Stimulated activated CD4-positive, alpha-beta T cell treated with anti-CD3 and anti-CD28 coated beads, TNF-alpha, amount 100 ng/mL, for 1 hour (primary cell): ENCODE measurements at places on chromosomes 3 and 15.

DNA sequence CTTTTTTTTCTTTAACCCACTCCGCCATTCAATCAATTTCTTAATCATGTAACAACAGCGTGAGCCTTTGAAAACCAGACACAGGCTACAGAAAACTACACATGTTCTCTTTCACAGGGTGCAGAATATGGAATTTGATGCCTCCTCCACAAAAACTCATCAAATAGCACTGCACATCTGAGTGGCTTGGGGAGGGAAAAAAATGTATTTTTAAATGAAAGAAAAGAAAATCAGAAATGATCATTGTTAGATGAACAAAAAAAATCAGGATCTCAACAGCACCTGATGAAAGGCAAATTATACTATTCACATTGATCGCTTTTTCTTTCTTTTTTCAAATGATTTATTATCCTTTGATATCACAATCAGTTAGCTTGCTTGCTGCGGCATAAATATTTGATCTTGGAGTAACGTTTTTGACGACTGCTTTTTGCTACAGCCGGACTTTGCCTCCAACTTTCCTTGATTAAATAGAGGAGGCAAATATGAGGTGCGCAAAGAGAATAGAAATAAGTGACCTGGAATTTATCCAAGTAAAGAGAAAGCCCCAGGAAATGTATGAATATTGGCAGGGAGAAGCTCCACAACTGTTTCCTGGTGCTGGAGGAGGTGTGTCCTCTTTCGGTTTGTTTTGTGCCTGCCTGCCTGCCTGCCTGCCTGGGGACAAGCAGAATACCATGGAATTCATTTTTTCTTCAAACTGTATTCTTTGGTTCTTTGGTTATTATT is 63.1 kb downstream of the EDEM1 start:
- no peak for DNase-seq

GRCh38 chr15:73914145-73914544 is 12.1 kb upstream of the LOXL1 start:
- no peak for DNase-seq

DNA sequence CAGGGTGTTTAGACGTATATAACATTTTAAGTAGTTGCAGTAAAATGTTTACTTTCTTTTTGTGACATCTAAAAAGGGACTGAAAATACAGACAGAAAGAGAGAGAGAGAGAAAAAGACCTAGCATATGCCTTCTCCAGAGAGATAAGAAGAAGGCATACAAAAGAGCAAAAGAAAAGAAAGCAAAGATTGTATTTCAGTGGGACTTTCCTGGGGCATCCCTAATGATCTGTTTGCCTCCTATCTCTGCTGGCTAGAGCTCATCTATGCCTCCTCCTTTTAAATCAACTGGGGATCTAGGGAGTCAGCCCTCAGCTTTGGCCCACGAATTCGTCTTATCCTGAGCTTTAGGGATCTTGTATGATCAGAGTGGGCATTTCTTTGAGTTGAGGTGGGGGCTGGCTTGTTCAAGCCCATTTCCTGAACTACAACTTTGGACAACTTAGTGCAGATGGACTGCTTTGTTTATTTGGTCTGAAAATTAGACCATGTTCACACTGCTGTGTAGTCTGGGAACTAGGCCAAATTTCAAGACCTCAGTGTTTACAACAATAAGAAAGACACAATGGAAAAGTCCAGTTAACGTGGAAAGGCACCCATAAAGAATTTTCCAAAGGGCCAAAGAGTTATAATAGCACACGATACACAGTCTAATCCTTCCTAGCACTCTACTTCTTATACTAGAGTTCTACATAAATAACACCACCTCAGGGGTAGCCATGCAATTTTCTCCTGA is 61.0 kb downstream of the ATP8B4 start:
- no peak for DNase-seq

DNA sequence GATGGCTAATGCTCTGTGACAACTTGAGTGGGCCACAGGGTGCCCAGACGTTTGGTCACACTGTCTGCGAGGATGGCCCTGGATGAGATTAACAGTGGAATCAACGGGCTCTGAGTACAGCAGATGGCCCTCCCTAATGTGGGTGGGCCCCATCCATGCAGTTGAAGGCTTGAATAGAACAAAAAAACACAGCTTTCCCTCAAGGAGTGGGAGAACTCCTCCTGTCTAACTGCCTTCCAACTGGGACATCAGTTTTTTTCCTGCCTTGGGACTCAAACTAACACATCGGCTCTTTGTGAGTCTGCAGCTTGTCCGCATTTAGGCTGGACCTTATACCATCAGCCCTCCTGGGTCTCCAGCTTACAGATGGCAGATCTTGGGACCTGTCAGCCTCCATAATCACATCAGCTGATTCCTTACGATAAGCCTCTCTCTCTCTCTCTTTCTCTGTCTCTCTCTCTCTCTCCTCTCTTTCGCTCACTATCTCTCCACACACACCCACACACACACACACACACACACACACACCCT is 20.8 kb downstream of the FAM174B start:
- no peak for DNase-seq

GRCh38 chr3:61897848-61898247 is 336.5 kb downstream of the PTPRG start:
- DNase-seq: no peak

DNA sequence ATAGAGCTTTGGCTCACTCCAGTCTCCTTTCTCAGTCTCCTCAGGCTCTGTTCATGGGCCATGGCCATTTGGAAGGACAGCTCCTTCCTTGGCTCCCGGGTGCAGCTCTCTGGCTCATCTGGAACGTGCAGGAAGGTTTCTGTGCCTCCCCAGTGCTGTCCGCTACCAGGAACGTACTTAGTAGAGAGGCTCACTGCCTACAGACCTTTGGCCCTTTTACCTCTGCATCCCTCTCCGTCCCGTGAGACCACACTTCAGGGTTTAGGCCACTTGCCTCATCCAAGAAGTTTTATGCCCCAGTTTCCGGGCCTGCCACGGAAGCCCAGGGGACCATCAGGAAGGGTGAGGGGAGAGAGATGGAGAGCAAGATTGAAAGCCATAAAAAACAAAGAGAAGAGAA is 20.9 kb downstream of the GRK7 start:
- no peak for DNase-seq

- DNase-seq: no peak
Observed at GRCh38 chr3:77254967-77255831, 215.3 kb downstream of the ROBO2 start.

- DNase-seq: no peak
Observed at GRCh38 chr3:6567241-6567640, 293.7 kb upstream of the GRM7 start.

DNA sequence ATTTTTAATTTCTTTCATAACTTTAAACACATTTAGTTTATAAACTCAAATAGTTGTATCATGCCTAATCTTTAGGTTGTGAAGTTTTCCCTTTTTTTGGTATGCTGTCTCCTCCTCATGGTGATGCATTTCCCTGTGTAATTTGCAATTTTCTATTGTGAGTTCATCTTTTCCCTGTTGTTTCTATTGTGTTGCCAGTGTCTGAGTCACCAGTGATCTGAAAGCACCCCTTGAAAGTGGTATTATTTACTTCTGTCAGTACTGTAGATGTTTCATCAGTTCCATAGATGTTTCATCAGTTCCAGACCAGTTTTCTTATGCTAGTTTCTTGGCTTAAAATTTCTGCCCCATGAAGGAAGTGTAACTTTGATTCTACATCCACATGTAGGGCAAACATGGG is 80.6 kb downstream of the OXSM start:
- DNase-seq: no peak

DNA sequence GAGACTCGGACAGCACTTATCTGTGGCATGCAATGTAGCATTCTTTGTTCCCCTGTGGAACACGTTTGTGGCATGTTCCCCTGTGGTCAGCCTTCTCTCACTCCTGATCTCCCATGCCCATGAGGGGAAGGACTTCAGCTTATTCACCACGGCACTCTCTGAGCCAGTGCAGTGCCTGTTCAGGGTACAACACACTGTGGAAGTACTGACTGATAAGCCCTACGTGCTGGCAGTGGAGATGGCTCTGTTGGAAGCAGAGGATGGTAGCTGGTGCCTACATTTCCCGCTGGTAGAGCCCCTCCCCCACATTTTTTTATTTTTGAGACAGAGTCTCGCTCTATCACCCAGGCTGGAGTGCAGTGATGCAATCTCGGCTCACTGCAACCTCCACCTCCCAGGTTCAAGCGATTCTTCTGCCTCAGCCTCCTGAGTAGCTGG is 43.5 kb upstream of the ETV5 start:
- DNase-seq: no peak

- no peak for DNase-seq
Observed at GRCh38 chr15:78931439-78932257, 13.2 kb downstream of the CTSH start.

DNA sequence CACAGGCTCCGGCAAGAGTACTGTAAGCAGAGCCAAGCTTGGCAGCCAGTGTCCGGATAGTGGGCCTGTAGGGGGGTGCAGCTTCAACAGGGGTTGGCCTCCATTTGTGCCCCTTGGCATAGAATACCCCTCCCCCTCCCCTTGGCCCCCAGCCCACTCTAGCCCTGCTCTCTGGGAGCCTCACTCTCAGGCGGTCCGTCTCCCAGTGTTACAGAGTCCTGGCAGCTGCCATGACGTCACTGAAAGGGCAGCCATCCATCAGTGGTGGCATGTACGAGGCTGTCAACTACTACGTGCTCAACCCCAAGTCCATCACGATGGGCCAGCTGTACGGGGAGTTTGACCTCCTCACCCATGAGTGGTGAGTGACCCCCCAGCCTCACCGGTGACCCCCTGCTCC is 50.4 kb downstream of the DNAH1 start:
- no peak for DNase-seq

GRCh38 chr15:61195116-61196002 is 33.7 kb downstream of the RORA start:
- DNase-seq: no peak
